ENCODE measurements at places on chromosomes 6 and 20.

GRCh38 chr6:1144842-1145767 lies 166.8 kb upstream of the FOXQ1 start:
- no peak for DNase-seq

- DNase-seq, result no peak
Measured at GRCh38 chr6:36247693-36248092, 22.2 kb upstream of the PNPLA1 start.

GRCh38 chr6:137673603-137674002 lies 179.4 kb upstream of the OLIG3 start:
- DNase-seq, result no peak

- DNase-seq, result no peak
Measured at GRCh38 chr6:147244832-147245231, 40.6 kb downstream of the STXBP5 start.

GRCh38 chr6:128899341-128900050 lies 16.6 kb downstream of the LAMA2 start:
- DNase-seq, result peak; percentile 22

GRCh38 chr6:154258064-154258757 lies 98.4 kb downstream of the IPCEF1 start:
- no peak for DNase-seq

DNA sequence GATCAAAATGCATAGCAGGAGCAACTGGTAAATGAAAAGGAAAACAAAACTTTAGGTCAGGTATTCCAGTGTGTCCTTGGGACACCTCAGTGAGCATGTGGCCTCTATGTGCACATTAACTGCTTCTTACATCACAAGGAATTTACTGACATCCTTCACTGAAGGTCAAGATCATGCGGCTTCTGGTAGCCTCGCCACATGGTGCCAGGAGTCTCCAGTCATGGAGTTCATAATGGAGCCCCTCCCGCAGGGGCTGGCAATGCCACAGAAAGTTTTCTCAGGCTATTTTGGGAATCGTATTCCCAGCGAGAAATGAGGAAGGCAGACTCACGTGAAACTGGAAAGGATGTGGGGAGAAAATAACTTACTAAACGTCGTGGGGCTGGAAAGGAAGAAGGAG lies 19.7 kb upstream of the SLC22A3 start:
- DNase-seq, result no peak

- no peak for DNase-seq
Measured at GRCh38 chr6:22028403-22029090, 268.3 kb downstream of the PRL start.

- no peak for DNase-seq
Measured at GRCh38 chr6:2738373-2738979, 12.2 kb downstream of the MYLK4 start.

DNA sequence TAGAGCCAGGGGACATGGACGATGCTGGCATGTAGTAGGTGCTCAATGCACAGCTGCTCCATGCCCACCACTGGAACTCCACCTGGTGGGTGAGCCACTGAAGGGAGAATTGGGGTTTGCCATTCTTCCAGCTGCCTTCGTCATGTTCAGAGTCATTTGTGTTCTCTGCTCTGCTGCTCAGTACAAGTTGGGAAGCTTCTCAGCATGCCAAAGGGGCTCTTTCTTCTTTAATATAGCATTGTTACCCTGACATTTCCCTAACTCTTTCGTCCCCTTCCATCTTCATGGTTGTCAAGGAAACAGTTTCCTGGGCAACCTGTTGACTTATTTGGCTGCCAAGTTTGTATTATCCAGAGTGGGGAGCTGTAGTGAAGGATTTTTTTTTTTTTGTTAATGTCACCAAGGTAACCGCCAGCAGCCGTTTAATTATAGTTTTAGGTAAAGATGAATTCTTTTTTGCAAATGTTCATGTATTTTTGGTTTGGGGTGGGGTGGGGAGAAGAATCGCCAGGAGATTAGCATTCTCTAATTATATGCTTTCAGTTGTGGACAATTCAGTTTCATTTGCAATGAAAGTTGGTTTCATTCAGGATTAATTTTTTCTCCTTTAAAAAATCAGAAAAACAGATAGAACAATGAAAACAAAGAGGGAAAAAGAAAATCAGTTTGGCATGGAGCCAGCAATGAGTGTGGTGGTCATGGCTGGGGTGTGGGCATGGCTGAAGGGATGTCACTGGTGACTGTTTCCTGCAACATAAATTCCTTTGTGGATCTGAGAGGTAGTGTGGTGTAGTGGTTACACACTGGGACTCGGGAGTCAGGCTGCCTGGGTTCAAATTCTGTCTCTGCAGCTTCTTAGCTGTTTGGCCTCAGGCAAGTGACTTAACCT lies 73.0 kb upstream of the KCNG1 start:
- no peak for DNase-seq

- DNase-seq, result no peak
Measured at GRCh38 chr6:89799756-89800155, 19.8 kb downstream of the MDN1 start.

DNA sequence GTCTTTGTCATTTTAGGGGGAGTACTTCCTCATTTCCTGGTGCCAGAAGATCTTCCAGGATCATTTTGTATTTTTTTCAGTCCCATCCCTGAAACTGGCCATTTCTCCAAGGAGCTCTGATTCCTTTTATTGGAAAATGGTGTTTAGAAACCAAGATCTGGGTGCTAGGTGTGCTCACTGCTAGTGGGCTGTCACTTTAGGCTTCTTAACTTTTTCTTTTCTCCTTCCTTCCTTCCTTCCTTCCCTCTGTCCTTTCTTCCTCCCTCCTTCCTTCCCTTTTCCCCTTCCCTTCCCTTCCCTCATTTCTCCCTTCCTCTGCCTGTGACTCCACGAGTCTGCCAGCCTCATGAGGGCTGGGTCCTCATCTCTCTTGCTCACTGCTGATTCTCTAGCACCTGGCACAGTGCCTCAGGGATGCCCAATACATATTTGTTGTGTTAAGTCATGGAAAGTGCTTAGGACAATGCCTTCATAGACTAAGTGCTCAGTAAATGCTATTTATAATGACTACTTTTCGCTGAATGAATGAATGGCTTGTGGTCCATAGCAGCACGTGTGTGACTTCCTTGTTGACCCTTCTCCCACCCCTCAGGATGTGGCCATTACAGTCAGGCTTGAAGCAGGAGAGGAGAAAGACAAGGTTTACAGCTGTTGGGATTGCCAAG lies 36.9 kb downstream of the APCDD1L start:
- no peak for DNase-seq

DNA sequence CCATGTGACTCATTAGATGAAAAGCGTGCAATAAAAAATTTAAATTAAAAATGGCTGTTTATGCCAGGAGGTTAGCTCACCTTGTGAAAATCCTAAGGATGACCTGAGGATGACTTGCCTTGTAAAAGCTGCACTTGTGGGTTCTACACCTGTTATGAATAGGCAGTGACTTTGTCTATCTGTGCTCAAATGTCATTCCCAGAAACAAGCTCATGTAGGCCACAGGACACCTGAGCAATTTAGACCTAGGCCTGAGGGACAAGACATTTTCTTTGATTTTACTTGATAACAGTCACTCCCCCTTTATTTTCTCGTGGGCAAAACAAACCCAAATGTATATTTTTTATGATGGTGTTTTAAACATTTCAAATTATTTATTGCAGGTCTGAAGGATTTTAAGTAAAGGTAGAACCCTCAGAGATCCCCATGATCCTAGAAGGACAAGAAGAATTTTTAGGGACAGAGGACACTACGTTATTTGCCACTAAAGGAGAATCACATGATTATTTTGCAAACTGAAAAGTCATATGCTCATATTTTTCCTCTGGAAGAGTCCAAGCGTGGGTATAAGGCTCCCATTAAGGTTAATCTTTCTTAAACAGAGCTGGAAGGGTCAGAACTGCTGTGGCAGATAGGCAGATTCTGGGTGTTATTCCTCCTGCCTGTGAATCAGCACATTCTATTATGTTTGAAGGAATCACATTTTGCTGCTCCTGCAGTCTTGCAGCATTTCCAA lies 277.5 kb upstream of the MAN1A1 start:
- no peak for DNase-seq

DNA sequence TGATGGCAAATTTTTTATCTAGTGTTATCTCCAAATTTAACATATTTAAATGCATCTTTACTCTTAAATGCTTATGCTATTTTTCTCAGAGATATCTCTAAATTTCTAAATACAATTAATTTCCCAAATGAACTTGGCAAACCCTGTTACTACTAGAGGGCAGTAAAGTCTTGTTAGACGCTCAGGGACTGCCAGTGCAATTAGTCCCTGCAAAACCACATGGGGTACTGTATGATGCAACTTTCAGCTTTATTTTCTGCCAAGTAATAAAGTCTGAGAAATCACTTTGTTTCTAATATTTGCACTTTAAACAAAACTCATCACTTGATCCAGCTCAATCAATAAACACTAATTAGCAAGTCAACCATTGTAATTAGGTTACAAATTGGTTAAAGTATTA lies 76.0 kb upstream of the ADGRB3 start:
- DNase-seq, result peak; percentile 10

DNA sequence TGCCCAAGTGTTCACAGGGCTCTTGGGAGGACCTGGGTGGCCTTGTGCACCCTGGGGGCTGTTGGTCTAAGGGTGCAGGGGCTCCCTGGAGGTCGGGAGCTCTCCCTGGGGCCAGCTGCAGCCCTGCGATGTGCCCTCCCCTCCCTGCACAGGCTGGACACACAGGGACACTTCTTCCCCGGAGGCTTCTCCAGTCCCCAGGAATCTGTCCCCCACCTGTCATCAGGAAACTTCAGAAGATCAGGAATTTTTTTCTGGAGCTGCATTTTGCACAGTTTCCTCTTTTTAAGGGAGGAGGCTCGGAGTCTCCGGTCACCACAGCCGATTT lies 66.9 kb upstream of the BHLHE23 start:
- no peak for DNase-seq

DNA sequence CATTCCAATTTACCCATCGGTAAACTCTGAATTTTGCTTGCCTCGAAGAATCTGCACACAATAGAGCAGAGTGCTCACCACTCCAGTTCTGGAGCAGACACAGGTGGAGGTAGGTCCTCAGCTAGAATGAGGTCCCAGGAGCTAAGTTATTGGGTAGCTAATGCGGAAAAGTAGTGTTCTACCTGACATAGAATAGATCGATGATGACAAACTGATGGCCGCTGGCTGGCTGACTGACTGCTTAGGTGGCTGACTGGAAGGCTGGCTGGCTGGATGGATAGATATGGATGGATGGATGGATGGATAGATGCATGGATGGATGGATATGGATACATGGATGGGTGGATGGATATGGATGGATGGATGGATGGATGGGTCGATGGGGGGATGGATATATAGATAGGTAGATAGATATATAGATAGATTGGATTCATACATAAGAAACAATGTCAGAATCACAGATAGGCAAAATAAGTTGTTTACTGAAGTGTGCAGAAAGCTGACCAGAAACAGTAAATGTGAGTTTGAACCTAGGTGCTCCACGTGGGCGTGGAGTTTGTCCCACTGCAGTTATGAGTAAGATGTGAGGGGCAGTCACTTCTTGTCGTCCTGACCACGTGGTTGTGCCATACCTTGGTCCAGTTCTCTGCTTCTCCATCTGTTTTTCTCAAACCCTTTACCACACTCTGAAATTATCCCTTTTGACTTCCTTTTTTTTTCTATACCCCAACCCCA lies 62.1 kb downstream of the TBXT start:
- DNase-seq, result no peak

GRCh38 chr20:46767127-46767761 lies 57.8 kb downstream of the SLC2A10 start:
- no peak for DNase-seq

- DNase-seq, result no peak
Measured at GRCh38 chr20:47677635-47678453, 107.4 kb downstream of the SULF2 start.

GRCh38 chr6:51098791-51099190 lies 280.1 kb downstream of the TFAP2B start:
- peak; percentile 12 for DNase-seq

GRCh38 chr6:37555040-37555781 lies 55.5 kb upstream of the CCDC167 start:
- no peak for DNase-seq

- no peak for DNase-seq
Measured at GRCh38 chr20:21521596-21522480, 8.0 kb upstream of the NKX2-2 start.

- DNase-seq, result no peak
Measured at GRCh38 chr6:113598786-113599185, 258.4 kb upstream of the MARCKS start.

- peak; percentile 29 for DNase-seq
Measured at GRCh38 chr20:48831718-48832404, 4.1 kb upstream of the PREX1 start.

- no peak for DNase-seq
Measured at GRCh38 chr6:72704979-72705378, 83.1 kb downstream of the KCNQ5 start.

GRCh38 chr6:66134021-66134420 lies 427.0 kb upstream of the EYS start:
- no peak for DNase-seq

DNA sequence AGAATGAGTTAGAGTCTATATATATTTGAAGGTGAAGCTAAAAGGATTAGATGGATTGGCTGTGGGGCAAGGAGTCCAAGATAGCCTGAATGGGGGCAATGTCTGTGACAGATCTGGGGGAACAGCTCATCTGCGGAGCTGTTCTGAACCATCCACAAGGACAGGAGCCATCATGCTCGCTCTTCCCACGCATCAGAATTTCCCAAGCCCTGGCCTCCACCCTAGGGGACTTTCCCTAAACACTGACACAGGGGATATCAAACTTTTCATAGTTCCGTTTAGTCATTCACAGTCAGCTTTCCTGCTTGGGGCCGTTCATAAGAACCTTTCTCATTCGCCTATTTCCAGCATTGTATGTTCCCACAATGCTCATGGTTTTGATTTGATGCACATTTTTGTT lies 37.6 kb upstream of the CCN6 start:
- DNase-seq, result no peak

- no peak for DNase-seq
Measured at GRCh38 chr20:61120595-61121515, 131.2 kb upstream of the CDH4 start.

- peak; percentile 43 for DNase-seq
Measured at GRCh38 chr6:146551545-146551944, 7.9 kb downstream of the RAB32 start.

DNA sequence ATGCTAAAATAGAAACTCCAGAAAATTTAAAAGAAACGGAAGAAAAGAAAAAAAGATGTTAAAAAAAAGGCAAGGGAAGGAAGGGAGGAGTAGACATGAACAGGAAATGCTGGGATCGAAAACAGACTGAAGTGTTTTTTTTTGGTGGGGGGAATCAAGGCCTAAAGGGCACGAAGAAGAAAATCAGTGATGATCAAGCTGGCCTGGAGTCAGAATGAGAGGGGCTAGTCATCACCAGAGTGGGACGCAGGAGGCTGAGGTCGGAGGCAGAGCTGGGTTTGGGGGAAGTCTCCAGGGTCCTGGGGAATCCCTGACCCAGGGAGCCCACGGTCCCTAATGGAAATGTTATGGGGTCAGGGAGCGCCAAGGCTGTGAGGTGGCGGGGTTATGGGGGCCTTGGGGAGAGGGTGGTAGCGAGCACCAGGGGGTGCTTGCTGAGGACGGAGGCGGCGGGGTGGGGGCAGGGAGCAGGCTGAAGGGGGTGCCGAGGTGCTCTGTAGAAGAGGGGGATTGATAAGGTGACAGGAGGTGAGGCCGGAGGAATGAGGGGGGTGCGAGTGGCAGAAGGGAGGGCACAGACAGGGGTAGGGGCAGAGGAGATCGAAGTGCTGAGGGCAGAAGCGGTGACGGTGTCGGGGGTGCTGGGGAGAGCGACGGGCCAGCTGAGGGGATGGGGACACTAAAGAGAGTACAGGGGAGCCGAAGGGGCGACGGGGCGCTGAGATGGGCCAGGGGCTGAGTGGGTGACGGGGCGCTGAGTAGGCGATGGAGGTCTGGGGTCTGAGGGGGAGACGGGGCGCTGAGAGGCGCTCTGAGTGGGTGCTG lies 684 bp downstream of the ZNFX1 start:
- DNase-seq, result no peak

- no peak for DNase-seq
Measured at GRCh38 chr20:1472556-1473245, 6.1 kb upstream of the NSFL1C start.

Data from retinal pigment epithelial cell (primary cell).